Stimulated activated CD4-positive, alpha-beta T cell treated with anti-CD3 and anti-CD28 coated beads, Interleukin-1b, Interleukin-23, amount 100 ng/mL, for 1 hour (primary cell): ENCODE measurements at places on chromosomes 4 and X.
A peak's percentile ranks its signal among the peaks of the same experiment; 100 is the strongest.

DNA sequence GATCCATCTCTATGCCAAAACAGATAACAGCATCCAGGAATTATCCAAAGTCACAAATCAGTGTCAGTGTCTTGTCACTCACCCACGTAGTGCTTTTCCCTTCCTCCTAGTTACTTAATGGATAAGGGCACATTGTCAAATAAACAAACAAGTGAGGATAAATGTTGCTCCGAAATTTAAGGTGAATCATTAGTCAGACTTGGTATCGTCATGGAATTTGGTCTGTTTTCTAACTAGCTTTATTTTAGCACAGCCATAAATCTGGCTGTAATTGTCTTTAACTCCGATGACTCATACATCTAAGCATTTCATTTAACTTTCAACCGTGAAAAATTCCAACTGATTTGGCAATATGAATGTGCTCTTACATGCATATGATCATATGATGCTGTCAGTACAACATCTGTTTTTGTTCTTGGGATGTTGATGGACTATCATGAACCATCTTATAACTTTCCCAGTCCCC, 83.3 kb downstream of the SNCA start:
- DNase-seq: no peak

- no peak for DNase-seq
These were observed 243.9 kb upstream of the FAT4 start for GRCh38 chr4:125070861-125071260.

DNA sequence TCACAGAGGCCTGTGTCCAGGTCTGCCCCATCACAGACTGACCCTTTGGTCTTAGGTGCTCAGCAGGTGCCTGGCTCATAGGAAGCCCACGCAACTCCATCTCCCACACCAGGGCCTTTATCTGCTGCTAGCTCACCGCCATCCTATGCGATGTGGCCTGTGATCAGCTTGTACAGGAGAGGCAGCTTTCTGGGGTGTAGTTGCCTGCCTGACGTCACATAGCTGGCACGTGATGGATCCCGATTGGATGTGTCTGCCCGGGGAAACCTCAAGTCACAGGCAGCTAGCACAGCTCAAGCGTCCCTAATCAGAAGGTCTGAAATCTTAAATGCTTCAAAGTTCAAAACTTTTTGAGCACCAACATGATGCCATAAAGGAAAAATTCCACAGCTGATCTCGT, 41.2 kb upstream of the CLDN34 start:
- no peak for DNase-seq

DNA sequence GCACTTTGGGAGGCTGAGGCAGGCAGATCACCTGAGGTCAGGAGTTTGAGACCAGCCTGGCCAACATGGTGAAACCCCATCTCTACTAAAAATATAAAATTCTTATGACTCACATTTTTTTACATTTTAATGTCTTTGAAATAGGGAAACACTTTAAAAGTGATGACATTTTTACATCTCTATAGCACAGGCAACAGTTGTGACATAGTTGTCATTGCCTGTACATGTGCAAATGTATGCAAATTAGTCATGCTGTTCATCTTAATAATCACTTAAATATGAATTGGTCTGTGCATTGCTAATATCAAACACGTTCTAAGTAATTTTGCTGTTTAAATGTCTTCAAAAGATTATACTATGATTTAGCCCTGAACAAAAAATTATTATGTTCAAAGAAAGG, 41.7 kb downstream of the ZGRF1 start:
- DNase-seq: no peak

DNA sequence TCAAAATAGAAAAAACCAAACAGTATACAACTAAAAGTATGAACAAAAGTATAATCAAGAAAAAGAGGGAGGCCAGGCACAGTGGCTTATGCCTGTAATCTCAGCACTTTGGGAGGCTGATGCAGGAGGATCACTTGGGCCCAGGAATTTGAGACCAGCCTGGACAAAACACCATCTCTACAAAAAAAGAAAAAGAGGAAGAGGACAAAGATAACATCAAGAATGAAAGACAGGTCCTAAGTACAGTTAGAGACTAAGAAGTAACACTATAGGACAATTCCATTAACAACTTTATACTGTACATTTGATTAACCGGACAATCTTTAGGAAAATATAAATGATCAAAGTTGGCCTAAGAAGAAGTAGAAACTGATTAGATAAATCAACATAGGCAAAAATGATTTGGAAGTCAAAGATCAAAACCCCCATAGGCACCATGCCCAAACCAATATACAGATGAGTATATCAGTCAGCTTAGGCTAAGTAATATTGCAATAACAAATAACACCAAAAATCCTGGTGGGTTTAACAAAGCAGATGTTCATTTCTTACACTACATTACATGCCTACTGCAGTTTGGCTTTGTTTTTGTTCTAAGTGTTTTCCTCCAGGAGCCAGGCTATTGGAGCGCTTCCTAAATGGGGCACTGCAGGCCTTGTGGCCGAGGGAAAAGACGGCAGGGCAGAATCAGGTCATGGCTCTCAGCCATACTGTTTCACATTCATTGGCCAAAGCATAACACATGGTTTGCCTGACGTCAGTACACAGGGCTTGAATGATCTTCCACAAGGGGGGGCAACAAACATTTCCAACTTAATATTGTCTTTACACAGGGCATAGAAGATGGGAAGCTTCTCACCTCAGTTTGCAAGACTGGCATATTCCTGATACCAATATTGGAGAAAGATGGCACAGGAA, 42.2 kb upstream of the HGFAC start:
- no peak for DNase-seq

- DNase-seq: no peak
These were observed 105.9 kb upstream of the TENM3 start for GRCh38 chr4:182137343-182137742.

DNA sequence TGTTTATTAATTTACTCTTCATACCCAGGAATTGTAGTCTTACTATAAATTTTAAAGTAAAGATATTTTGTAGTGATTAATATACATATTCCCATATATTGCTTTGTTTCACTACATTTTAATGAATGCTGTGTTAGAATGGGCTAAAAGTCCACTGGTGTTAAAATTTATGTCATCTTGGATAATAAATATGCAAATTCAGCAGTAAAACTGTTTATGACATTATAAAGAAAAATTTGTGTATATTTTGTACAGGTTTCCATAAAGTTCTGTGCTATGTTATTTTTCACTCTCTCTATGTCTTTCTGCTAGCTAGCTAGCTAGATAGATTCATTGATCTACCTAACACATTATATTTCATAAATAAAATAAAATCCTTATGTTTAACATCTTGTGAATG, 1071.2 kb downstream of the FAT4 start:
- no peak for DNase-seq

DNA sequence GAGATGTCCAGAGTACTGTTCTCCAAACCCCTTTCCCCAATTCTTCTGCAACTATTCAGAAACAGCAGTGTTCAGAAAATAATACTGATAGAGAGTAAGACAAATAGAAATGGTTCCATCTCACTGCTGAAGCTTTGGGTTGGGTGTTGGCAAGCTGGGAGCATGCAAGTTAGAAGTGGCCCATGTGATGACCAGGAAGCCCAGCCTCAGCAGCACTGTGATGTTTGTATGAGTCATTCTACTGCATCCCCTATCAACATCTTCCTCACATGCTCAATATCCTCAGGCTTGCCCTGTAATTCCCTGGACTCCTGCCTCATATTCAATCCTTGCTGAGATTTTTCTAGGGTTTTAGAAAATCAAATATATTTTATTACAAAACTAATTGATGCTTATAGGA, 96.5 kb downstream of the CHRDL1 start:
- no peak for DNase-seq

GRCh38 chr4:2487632-2488031, 18.7 kb downstream of the RNF4 start:
- DNase-seq: no peak

DNA sequence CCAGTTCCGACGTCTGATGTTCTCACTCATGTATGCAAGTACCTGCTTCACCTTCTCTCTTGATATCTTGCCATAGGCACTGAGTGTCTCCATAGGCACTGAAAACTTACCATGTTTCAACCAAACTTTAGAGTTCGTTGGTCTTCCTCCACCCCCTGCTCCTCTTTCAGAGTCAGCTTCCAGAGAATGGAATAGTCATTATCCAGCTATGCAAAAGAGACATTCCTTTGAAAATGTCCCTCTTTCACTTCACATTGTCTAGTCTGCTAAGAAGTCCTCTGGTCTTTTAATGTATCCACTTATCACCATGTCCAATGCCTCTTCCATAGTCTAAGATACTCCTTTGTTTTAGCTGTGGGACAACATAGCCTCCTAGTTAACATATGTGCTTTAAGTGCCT, 566.0 kb upstream of the TENM3 start:
- no peak for DNase-seq

GRCh38 chrX:41092776-41093175, 7.5 kb downstream of the USP9X start:
- no peak for DNase-seq

DNA sequence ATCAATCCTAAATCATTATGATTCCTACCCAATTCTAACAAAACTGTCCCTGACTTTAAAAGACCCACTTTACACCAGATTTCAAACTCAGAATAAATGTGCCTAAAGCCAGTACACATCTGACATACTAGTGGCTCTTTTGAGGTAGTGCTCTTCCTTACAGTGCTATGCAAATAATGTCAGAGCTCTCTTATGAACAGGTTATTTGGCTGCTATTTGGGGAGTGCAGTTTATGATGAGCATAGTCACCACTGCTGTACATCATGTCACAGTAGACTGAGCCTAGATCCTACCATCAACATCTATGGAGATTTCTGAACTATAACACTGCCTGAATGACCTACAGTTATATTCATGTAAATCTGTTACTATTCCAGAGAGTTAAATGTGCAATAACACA, 50.4 kb upstream of the PAGE5 start:
- no peak for DNase-seq

- no peak for DNase-seq
These were observed 208.2 kb downstream of the EVC2 start for GRCh38 chr4:5500165-5500564.

- DNase-seq: no peak
These were observed 114.3 kb upstream of the CCSER1 start for GRCh38 chr4:90012918-90013317.

DNA sequence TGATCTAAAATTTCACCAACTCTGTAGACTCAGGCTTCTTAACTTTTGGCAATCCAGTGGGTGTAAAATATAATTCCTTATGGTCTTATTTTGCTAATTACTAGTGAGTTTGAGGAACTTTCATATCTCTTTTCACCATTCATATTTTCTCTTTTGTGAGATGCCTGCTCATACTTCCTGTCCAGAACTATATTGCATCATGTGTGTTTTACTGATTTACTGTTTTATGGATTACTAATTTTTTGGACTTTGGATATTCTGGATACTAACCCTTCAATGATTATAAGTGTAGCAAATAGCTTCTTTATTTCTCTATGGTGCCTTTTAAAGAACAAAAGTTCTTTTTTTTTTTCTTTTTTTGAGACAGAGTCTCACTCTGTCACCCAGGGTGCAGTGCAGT, 20.6 kb downstream of the GSX2 start:
- no peak for DNase-seq

DNA sequence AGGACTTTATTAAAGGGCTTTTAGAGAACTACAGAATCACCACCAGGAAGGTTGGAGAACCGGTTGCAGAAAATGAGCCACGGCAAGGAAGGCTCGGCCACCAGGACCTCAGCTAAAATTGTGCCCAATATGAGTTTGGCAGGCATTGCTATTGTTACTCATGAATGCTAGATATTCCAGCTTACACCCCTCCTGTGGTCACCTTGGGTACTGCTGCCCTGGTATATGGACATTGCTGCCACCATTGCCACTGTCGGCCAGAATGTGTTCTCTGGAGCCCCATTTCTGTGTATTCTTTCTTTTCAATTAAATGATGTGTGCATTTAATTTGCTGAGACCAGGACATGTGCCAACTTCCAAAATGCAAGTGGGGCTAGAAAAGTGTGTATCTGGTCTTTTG, 626.7 kb upstream of the BOD1L1 start:
- DNase-seq: no peak

DNA sequence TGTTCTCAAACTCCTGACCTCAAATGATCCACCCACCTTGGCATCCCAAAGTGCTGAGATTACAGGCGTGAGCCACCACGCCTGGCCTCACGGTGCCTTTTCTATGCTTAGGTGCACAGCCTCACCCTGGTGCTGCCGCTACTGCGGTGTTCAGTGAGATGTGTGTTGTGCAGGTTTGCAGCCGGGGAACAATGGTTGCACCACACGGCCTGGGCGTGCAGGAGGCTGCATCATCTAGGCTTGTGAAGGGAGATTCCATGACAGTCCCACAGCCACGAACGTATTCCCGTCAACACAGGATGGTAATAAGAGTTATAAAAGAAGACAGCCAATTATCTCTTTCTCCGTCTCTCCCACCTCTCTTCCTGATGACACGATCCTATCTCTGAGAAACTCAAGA, 22.0 kb downstream of the CPLX1 start:
- no peak for DNase-seq

- DNase-seq: no peak
These were observed 371.7 kb downstream of the BCOR start for GRCh38 chrX:39725928-39726619.

DNA sequence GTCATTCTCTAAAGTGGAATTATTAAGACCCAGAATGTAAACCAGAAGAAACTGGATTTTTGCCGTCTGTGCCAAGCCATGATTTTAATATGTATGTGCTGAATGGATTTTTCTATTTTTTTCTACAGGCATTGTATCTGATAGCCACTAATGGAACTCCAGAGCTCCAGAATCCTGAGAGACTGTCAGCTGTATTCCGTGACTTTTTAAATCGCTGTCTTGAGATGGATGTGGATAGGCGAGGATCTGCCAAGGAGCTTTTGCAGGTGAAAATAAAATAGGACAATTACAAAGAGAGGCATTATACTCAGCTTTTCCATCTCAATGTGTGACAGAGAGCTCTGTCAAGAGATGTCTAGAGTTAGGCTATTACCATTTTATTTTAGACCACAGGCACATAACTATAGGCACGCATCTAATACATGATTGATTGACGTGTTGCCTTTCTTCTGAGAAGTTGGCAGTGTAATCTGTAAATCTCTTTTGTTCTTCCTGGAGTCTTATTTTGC, 53.9 kb downstream of the CAPN6 start:
- no peak for DNase-seq

GRCh38 chr4:95867919-95868318, 28.0 kb downstream of the PDHA2 start:
- no peak for DNase-seq

- no peak for DNase-seq
These were observed 39.5 kb downstream of the HOPX start for GRCh38 chr4:56641494-56642051.

- DNase-seq: no peak
These were observed 47.7 kb downstream of the RPS6KA3 start for GRCh38 chrX:20218836-20219505.

- DNase-seq: peak; percentile 10
These were observed 4.6 kb upstream of the MAD2L1 start for GRCh38 chr4:120071192-120071795.

GRCh38 chr4:2898001-2898400, 54.4 kb downstream of the ADD1 start:
- no peak for DNase-seq

GRCh38 chr4:59540311-59540710, 1659.8 kb upstream of the ADGRL3 start:
- no peak for DNase-seq
